ENCODE measurements at places on chromosomes 7 and 10.

- DNase-seq: no peak
Observed at GRCh38 chr10:48492201-48492600, 112.7 kb downstream of the ARHGAP22 start.

GRCh38 chr10:132815168-132815857, 29.4 kb upstream of the NKX6-2 start:
- no peak for DNase-seq

- no peak for DNase-seq
Observed at GRCh38 chr7:120658516-120658915, 199.4 kb downstream of the TSPAN12 start.

GRCh38 chr10:46232666-46233065, 54.1 kb upstream of the ANTXRL start:
- no peak for DNase-seq

GRCh38 chr10:47379445-47379785, 4.7 kb downstream of the ZNF488 start:
- no peak for DNase-seq

DNA sequence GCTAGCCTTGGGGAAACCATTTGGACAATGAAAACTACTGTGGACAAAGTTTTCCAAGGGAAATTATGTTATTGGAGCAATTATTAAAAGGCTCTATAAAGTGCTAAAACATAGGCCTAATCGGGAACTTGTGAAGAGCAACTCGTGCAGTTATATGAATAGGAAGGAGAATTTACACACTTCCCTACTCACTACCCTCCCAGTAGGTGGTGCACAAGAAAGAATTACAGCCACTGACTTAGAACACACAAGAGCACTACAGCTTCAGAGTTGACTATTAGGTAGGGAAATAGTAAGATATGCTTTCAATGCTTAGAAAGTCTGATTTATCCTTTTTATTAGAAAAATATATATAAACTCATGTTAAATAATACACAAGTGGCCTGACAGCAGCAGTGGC, 47.2 kb downstream of the GSAP start:
- DNase-seq: no peak

- no peak for DNase-seq
Observed at GRCh38 chr10:42428534-42428933, 209.8 kb downstream of the ZNF33B start.

- DNase-seq: no peak
Observed at GRCh38 chr7:44569959-44570358, 3.7 kb downstream of the DDX56 start.

DNA sequence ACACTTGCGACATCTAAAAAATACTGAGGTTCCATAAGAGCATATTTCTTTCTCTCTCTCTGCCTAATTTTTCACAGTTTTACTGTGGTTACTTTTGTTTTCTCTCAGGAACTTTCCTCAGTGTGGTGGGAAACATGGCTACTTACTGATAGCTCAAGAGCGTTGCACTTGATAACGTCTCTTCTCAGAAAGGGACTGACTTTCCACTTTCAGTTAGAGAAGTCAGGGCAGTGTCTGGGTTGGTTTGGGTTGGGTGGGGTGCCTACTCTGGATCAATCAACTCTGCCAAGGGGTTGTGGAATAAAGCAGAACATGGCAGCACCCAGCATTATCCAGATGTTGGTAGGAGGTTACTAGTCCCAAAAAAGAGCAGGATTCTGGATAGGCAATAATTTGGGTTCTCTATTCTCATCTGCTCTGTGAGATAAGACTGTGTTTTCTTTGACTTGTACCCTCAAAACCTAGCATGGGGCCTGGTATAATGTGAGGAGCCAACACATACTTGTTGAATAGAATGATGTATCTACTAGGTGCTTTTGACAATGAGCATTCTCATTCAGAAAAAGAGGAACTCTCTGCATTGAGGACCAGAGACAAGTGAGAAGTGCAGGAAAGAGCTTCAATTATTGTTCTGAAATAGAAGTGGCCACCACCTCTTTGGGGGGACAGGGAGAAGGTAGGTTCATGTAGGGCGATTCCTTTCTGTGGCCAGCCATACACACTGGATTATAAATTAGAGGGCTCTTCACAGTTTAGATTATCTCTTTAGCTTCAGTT, 315.7 kb downstream of the REEP3 start:
- DNase-seq: no peak

- no peak for DNase-seq
Observed at GRCh38 chr7:138278601-138279000, 181.5 kb upstream of the TRIM24 start.

- DNase-seq: no peak
Observed at GRCh38 chr10:2262333-2262732, 525.0 kb upstream of the ADARB2 start.

GRCh38 chr10:126969310-126969709, 64.1 kb downstream of the DOCK1 start:
- DNase-seq: no peak

- no peak for DNase-seq
Observed at GRCh38 chr7:17600340-17600752, 301.9 kb downstream of the AHR start.

DNA sequence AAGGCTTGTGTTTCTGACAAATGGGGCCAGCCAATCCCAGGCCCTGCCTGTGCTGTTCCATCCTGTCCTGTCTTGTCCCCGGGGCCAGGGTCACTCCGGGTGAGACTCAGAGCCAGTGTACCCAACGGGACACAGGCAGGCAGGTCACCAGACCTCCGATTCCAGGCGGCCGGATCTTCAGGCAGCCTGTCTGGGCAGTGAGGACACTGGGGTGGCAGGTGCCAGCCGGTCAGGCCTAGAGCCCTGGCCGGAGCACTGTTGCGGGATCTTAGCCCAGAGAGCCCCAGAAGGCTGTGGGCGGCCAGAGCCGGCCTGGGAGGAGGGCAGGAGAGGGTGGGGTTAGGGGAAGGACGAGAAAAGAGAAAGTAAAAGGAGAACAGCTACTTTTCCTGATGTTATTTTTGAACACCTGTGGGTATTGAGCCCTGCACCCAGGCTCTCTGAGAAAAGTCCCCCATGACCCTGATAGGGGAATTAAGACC, 134.3 kb upstream of the TNRC18 start:
- no peak for DNase-seq

DNA sequence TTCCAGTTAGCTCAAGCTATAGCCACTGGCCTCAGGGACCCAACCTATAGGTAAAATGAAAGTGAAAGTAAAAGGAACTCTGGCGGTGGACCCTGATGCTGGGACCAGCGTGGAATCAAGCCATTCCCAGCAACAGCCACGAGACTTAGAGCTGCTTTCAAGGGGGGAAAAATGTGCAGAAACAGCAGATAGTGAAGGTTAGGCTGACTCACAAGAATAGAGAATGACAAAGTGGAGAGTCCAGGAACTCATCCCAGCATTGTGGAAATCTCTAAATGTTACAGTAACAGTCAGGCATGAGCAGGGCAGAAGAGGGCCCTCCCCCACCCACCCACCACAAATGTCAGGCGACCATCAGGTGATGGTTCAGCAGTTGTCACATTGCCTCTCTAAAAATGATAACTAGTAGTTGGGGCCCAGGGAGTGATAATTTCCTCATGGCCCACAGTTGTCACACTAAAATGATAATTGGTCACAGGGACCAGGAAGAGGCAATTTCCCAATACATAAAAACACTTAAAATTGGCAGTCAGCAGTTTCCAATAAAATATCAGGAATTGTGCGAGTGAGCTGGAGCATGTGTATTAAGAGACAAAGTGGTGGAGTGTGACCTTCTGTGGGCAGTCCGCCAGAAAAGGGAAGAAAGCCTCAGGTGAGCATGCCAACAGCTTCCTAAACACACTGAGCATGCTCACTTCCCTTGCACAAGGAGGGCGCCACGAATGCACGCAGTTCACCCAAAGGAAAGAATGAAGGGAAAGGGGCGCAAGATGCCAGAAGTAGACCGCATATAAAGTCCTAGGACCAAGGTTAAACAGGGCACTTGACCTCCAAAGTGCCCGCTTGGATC, 129.8 kb upstream of the PPP1R3A start:
- no peak for DNase-seq

GRCh38 chr10:80416479-80417098, 8.2 kb downstream of the PRXL2A start:
- no peak for DNase-seq

DNA sequence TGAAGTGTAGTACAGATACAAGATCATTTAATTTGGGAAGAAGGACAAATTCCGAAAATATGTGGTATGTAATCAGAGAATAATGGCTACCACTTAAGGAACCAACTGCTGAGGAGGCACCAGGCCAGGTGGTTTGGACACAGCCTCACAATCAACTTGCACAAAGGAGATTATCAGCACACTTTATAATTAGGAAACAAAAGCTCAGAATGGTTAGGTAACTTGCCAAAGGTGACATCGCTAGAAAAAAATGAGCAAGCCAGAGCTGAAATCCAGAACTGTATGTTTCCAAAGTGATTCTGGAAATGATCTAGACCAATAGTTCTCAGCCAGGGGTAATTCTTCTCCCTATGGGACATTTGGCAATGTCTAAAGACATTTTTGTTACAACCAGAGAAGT, 36.6 kb downstream of the ERCC6 start:
- no peak for DNase-seq

- no peak for DNase-seq
Observed at GRCh38 chr7:37751096-37751495, 67.5 kb downstream of the GPR141 start.

DNA sequence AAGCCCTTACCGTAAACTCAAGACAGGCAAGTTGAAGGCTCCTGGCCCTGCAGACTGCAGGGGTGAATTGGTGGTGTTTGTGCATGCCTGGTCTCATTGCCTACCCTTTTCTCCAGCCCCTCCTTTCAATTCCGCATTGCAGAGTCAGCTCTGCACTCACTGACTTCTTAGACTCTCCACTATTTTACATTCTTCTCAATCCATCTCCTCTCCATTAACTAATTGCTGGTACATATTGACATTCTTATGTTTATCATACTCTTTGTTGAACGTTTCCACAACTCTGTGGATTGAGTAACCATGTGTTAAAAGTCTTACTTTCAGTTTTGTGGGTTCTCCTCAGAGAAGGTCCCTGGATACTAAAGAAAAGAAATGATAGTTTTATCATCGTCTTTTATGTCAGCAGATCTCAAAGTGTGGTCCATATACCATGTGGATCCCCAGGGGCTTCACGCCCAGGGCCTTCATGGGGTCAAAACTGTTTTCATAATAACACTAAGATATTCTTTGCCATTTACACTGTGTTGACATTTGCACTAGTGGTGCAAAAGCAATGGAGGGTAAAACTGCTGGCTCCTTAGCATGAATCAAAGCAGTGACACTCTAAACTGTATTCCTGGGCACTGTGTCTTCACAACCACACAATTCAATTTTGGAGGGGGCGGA, 135.4 kb upstream of the FZD1 start:
- DNase-seq: no peak

DNA sequence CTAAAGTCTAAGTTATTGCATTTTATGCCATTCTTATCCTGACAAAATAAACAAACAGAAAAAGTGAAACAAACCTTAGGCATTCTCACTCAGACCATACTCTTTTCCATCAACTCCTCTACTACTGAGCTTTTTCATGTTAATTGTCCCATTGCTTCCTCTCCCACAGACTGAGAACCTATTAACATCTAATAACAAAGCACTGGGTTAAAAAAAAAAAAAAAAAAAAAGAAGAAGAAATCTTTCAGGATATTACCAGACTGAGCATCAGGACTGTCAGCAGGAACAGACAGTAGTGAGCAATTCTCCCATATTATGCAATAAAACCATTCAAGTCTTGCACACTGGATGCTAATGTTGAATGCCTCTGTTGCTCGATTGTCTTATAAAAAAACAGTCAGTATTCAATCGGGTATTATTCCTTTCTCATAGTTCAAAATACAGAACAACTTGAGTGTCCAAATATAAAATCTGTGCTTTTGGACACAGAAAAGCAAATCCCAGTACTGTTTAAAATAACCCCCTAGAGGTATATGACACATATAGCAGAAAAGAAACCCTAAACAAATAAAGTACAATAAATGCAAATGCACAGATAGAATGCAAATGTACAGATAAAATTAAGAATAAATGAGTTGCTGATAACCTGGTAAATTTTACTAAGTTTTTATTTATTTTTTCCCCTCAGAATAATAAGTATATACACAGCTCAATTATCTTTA, 531.3 kb upstream of the LRRTM3 start:
- no peak for DNase-seq

DNA sequence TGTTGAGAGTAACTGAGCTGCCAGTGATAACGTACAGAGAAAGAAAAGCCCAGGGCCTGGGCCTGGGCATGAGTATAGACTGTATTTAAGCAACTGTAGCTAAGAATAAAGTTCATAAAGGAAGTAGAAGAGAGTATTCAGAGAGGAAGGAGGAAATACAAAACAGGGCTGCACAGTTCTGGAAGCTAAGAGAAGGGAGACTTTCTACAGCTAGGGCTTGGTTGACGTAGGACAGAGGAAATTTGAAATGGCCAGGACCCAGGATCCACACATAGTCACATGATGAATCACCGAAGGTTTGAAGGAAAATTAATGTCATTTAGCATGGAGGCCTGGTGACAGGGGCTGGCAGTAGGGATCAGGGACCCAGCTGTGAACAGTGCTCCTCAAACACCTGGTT, 66.7 kb downstream of the ARL4A start:
- DNase-seq: no peak

DNA sequence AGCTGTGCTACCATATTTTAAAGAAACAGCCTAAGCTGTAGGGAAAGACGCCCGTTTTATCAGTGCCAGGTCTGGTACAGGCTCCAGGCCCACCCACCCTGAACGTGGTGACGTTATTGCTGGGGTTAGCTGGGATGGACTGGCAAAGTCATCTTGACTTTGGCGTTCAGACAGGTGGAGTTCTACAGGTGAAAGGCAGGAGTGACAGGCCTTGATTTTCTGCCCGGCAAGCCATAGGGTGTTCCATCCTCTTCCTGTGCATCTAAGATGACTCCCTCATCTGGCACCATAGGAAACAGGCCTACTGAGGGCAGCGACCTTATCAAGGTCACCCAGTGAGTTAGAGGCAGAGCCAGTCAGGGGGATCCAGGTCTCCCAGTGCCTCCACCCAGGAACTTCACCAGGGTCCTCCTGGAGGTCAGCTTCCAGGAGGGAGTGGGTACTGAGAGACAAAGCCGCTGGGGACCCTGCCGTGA, 41.6 kb downstream of the HK1 start:
- no peak for DNase-seq

GRCh38 chr10:49139028-49139845, 5.4 kb upstream of the FAM170B start:
- DNase-seq: no peak

- DNase-seq: no peak
Observed at GRCh38 chr10:54958844-54959243, 157.8 kb upstream of the PCDH15 start.

- DNase-seq: no peak
Observed at GRCh38 chr10:74949034-74949832, 122.8 kb downstream of the KAT6B start.

GRCh38 chr10:49834976-49835375, 72.9 kb upstream of the OGDHL start:
- DNase-seq: no peak

- DNase-seq: no peak
Observed at GRCh38 chr7:24604630-24605029, 31.4 kb downstream of the PALS2 start.
